ENCODE measurements at places on chromosomes 11 and 22.
A peak's percentile ranks its signal among the peaks of the same experiment; 100 is the strongest.

GRCh38 chr22:22558972-22559603, at the start of gene PRAME:
Gene PRAME (minus strand): TSS chr22:22559265. CDS start chr22:22556832, 2,433 bp downstream.
- peak; percentile 22 for DNase-seq

GRCh38 chr11:33579101-33579500, 121.5 kb downstream of the C11orf91 start:
- no peak for DNase-seq

GRCh38 chr11:116070520-116070919, 566.3 kb upstream of the CADM1 start:
- no peak for DNase-seq

- DNase-seq = no peak
Observed at GRCh38 chr11:34774604-34775003, 141.6 kb downstream of the APIP start.

- DNase-seq = no peak
Observed at GRCh38 chr22:47615051-47615450, 852.6 kb downstream of the TBC1D22A start.

DNA sequence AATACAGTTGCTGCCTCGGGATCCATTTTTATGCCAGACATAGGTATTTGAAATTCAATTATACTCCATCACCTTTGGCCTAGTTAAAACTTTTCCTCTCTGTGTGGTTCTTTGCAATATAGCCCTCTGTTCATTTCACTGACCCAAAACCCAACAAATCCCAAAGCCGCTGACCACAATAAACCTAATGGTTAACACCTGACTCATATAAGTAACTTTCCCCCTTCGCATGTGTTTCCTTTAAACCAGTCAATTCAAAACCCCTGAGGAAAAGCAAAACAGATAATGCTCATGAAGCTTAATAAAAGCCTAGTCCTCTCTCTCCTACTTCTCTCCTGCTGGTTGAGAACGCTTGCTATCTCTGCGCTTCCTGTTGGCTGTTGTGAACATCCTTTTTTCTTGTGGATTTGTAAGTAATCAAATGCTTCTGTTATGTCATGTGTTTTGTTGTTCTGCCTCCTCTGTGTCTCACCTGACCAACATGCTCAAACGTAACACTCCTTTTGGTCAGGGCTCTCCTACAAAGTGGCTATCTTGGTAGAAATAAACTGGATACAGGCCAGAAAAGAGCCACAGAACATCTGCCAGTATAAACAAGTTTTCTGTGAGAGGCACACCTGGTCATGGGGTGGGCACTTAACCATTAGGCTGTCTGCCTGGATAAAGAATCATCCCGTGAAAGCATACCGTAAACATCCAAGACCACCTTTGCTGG, 652.6 kb downstream of the METTL15 start:
- DNase-seq = no peak

DNA sequence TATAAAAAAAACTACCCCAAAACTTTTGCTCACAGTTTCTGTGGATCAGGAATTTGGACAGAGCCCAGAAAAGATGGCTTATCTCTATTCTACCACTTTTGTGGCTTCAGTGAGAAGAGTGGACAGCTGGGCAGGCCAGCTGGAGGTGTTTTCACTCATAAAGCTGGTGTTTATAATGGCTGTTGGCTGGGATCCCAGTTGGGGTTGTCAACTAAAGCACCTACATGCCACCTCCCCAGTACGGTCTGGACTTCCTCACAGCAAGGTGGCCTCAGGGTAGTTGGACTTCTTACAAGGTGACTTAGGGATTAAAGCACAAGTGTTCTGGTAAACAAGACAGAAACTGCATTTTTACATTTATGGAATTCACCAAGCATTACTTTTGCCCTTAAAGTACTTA, 171.0 kb downstream of the NELL1 start:
- no peak for DNase-seq

DNA sequence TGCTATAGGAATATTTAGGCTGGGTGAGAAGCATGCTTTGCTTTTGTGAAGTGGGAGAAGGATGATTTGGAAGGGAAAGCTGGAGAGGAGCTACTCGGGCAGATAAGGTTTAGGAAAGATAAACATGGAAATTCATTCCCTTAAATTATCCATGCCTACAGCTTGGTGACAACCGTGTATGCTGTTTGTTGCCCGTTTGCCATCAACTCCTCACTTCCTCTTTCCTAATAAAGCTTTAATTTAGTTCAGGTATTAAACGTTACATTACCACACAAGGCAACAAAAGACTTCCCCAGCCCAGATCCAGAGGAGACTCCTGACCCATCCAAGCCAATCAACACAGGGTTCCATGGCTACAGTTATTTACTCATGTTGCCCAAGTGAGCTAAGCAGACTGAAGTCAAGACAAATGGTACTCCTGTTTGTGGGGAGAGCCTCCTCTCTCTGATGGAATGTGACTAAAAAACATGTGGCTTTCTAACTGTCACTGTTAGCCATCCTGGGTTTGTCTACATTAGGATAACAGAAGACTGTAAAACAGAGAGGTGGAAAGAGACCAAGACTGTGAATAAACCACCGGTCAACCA, 101.7 kb upstream of the GRAMD1B start:
- DNase-seq = no peak

DNA sequence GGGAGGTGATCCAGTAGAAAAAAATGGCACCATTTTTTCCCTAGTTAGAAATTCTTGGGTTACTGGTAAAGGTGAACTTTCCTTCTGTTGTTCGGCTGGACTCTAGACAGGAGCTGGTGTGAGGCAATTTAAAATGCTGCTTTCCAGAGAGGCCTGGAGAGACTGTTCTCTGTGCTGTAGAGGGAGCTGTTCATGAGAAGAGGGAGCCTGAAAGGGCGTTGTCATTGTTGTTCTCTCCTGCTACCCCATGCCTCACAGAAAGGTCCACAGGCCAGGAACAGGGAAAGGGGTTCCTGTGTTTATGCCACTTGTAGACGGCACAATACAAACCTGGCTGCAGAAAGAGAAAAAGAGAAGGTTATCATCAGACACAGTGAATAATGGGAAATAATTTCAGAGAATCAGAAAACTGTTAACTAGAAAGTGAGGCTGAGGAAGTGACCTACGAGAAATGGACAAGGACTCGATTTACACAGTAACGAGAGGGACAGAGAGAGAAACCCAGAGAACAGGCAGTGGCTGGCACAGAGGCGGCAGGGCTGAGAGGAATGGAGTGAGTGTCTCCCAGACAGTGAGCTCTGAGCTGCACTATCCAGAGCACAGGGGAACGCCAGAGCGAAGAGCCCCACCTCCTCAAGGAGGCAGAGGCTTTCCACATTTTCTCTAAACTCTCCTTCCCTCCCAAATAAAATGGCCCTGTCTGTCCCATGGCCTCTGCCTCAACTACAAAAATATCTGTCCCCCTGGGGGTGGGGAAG, 109.2 kb downstream of the RRM1 start:
- DNase-seq = no peak

- DNase-seq = no peak
Observed at GRCh38 chr11:126133901-126134300, 71.2 kb upstream of the CDON start.

DNA sequence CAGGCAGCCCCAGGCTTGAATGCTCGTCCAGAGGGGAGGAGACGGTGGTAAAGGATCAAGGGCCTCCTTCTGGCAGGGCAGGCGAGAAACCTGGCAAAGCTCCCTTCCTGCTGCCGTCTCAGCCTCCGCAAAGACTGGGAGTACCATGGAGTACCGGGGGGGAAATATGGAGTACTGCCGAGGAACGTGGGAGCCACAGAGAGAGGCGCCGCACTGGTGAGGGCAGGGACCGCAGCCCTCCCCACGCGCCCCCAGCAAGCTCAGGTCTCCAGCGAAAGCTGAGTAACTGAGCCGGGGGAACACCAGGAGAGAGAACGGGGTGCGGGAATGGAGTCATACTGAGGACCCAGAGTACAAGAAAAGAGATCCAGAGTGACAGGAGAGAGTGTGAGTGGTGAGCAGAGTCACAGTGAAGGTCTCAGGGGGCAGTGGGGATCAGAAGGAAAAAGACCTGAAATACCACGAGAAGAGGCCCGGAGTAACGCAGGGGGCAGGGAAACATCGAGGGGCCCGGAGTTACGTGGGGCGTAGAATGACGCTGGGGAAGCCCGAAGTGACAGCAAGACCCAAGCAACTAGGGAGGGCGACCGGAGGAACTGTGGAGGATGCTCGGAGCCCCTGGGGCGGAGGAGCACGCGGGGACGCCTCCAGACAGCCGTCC, 740 bp downstream of the EML3 start:
- no peak for DNase-seq

- no peak for DNase-seq
Observed at GRCh38 chr11:66345316-66345649, 379 bp upstream of the BRMS1 start.

GRCh38 chr11:3849297-3849874, 6.1 kb upstream of the STIM1 start:
- no peak for DNase-seq

DNA sequence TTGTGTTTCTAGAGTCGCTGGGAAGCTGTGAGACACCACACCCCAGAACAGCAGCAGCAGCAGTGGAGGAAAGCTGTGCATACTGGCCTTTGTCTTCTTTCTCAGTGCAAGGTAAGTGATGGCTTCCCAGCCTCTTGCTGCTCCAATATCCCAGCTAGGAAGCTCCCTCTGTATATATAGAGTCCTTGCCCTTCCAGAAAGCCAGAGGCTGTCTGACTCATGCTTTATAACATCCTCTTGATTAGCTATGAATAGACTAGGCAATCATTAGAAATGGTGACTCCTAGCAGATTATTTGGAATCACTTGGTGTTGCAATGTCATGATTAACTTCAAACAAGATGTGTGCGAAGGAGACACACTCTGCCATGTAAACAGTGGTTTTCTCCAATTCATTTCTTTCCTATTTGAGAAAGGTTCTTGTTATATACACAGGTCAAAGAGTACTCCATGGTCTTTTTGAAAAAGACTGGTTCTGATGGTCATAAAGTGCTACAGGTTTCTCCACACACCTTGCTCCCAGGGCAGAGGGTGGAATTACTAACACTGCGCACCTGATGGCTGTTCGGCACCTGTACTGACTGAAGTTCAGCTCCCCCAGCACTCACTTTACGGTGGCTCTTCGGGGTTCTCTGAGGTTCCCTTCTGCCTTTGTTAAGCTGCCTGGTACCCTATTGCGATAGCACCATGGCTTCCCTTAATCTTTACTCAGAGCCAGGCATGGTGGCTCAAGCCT, at the start of gene MMP1:
Gene MMP1 (minus strand): TSS at position 149 of the 735 bp plus-strand sequence. CDS start 68 bp downstream, at position 81.
- no peak for DNase-seq

- no peak for DNase-seq
Observed at GRCh38 chr11:81030186-81030585, 1589.4 kb upstream of the TENM4 start.

DNA sequence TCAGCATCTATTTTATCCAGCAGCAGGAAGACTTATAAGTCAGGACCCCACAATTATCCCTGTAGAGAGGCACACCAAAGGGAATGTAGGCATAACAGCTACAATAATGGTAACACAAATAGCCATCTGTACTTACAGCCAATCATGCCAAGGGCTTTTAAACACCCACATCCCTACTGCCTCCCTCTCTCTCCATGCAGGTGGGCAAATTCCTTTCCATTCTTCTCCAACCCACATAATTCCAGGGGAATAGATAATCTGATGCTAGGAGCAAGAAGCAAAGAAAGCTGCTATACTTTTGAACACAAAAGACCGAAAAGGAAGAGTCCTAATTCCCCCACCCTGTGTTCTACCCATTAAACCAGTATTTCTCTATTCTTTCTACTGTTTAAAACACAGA, 46.7 kb downstream of the RBFOX2 start:
- no peak for DNase-seq

GRCh38 chr22:26672060-26672471, 14.7 kb downstream of the MIAT start:
- no peak for DNase-seq

- no peak for DNase-seq
Observed at GRCh38 chr22:46054091-46055073, 77.4 kb upstream of the WNT7B start.
